Smooth muscle cell of the umbilical artery (primary cell): ENCODE measurements at places on chromosomes 2 and 18. TPM values are rescaled to one million over a fixed set of nuclear protein-coding genes. Genes with fewer than 3 reads are reported as not detected.

The ELOA2 gene
- under 0.01 TPM in 1 of 2 replicates, not detected in the other for total RNA-seq

The IL37 gene
- not detected in 2 replicates for total RNA-seq

The IL1B gene
- 159 and 281 TPM in 2 replicates for total RNA-seq

The ACMSD gene
- not detected in 2 replicates for total RNA-seq

The SMIM21 gene
- not detected in 2 replicates for total RNA-seq

The ANKRD30BL gene
- total RNA-seq, result not detected in 2 replicates

The POTEE gene
- under 0.01 TPM in 1 of 2 replicates, not detected in the other for total RNA-seq

The CCDC68 gene
- total RNA-seq, result 5.0 and 6.2 TPM in 2 replicates

The TOGARAM2 gene
- 0.09 TPM in 1 of 2 replicates, not detected in the other for total RNA-seq

The LANCL1 gene
- total RNA-seq, result 35.9 and 47.9 TPM in 2 replicates

The IL1RL1 gene
- 0.14 and 0.30 TPM in 2 replicates for total RNA-seq

The SCN9A gene
- total RNA-seq, result 22.9 and 57.8 TPM in 2 replicates

The MRPL30 gene
- total RNA-seq, result 33.9 and 36.1 TPM in 2 replicates

The IL1RN gene
- total RNA-seq, result not detected in 2 replicates

The DIS3L2 gene
- 20.8 and 21.4 TPM in 2 replicates for total RNA-seq

The FAP gene
- total RNA-seq, result 272 and 526 TPM in 2 replicates

The GATA6 gene
- total RNA-seq, result 48.7 and 69.8 TPM in 2 replicates

The VWC2L gene
- not detected in 2 replicates for total RNA-seq

The RAB17 gene
- total RNA-seq, result 0.59 and 0.60 TPM in 2 replicates

The MAP3K19 gene
- not detected in 2 replicates for total RNA-seq

The FAM237A gene
- not detected in 2 replicates for total RNA-seq

The NMUR1 gene
- total RNA-seq, result not detected in 2 replicates

The BOLL gene
- not detected in 2 replicates for total RNA-seq

The MDH1 gene
- total RNA-seq, result 198 TPM in 2 replicates

The CETN1 gene
- not detected in 2 replicates for total RNA-seq

The REG3A gene
- total RNA-seq, result not detected in 2 replicates

The ARMC9 gene
- total RNA-seq, result 81.4 and 153 TPM in 2 replicates

The SIX2 gene
- total RNA-seq, result 0.05 TPM in 1 of 2 replicates, not detected in the other
